ENCODE measurements at places on chromosomes 3 and 15.
A peak's percentile ranks its signal among the peaks of the same experiment; 100 is the strongest.

DNA sequence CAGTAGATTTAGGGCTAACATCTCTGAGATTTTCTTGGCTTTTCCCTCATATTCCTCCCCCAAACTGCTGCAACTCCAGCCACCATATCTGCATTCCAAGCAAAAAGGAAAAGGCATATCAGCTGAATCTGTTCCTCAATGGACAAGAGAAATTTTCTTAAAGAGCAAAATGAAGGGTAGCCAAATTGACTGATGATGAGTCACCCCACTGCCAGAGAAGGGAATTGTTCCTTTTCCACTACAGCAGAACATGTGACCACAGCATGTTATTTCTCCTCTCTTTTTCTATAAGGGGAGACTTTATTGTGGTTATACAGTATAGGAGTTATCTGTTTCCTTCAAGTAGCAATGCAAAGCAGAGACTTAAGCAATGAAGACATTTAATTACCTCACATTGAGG is 172.5 kb downstream of the MTHFS start:
- no peak for DNase-seq

- no peak for DNase-seq
These were observed 156.6 kb downstream of the FHIT start for GRCh38 chr3:61094608-61095007.

GRCh38 chr3:126197854-126198584 is 17.6 kb upstream of the ALDH1L1 start:
- peak; percentile 73 for DNase-seq

- peak; percentile 64 for DNase-seq
These were observed 195.0 kb downstream of the ZNF621 start for GRCh38 chr3:40719660-40720287.

GRCh38 chr3:138066383-138066782 is 49.0 kb downstream of the DZIP1L start:
- DNase-seq: no peak

GRCh38 chr3:33130144-33130543 is 16.3 kb downstream of the CRTAP start:
- no peak for DNase-seq

GRCh38 chr3:33787328-33788009 is 11.0 kb upstream of the PDCD6IP start:
- DNase-seq: peak; percentile 81
